ENCODE measurements at places on chromosomes 11 and 22.

- DNase-seq = no peak
Observed at GRCh38 chr11:94152678-94153065, 24.0 kb downstream of the PANX1 start.

GRCh38 chr22:42412744-42413333 is 19.4 kb downstream of the NFAM1 start:
- DNase-seq = no peak

DNA sequence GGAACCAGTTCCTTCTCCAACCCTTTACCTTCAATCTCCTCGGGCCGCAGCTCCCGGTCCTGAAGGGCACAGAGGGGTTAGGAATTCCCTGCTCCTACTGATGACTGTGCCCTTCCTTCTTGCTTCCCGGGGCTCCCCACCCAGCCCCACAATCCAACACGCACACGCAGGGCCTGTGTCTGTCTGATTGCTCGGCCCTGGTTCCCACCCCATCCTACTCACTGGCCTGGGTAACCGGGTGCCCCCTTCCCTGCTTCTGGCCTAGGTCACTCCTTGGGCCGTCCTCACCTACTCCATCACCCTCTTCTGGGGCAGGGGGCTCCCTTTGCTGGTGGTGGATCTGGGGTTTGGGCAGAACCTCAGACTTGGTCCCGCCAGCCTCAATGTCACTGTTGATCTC is 1.3 kb downstream of the CABP2 start:
- DNase-seq = no peak

GRCh38 chr22:45538281-45538680 is 35.6 kb downstream of the FBLN1 start:
- no peak for DNase-seq

GRCh38 chr11:64353715-64354506 is 5.1 kb upstream of the RPS6KA4 start:
- DNase-seq = no peak

- DNase-seq = no peak
Observed at GRCh38 chr22:38921120-38921519, 36.3 kb upstream of the APOBEC3A start.

DNA sequence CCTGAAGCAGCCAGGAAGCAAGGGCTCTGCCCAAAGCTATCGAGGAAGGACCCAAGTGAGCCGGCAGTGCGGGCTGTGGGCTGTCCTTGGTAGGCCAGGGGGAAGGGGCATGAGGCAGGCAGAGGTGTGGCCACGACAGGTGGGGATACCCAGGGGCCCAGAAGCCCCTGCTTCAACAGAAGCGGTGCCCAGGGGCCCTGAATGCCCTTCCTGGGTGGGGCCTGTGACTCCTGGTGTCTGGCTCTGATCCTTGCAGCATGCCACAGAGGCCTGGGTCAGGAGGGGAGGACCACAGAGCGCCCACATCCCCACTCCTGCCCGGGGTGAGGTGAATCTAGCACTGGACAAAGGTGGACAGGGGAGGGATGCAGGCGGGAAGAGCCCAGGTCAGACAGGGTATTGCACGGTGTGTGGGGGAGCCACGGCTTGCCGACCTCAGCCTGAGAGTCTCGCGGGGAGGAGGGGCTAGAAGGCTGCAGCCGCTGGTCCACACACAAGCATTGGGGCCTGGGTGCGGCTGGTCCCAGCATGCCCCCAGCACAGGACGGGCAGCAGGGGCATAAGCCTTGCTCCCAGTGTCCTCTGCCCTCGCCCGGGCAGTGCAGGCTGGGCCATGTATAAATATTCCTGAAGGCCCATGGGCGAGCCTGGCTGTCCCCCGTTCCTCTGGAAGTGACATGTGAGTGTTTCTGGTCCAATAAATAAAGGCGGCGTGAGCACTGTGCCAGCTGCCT is 19.0 kb downstream of the MAFF start:
- DNase-seq = no peak

DNA sequence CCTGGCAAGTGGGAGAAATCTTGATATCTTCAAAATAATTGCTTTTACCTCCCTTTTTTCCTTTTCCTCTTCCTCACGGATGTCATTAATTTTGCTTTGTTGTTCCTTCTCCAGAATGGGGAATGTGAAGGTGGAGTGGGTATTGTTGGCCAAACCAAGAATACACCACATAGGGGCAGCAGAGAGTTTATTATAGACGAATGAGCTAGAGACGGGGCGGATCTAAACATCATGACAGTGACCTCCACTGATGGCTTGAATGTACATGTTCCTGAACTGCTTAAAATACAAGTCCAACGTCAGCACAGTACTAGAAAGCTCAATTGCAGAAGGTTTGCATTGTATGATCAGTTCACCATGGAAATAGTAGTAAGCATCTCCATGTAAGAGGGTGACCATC is 122.3 kb upstream of the SNX19 start:
- no peak for DNase-seq

- no peak for DNase-seq
Observed at GRCh38 chr11:64577202-64577601, 13.8 kb upstream of the SLC22A12 start.

DNA sequence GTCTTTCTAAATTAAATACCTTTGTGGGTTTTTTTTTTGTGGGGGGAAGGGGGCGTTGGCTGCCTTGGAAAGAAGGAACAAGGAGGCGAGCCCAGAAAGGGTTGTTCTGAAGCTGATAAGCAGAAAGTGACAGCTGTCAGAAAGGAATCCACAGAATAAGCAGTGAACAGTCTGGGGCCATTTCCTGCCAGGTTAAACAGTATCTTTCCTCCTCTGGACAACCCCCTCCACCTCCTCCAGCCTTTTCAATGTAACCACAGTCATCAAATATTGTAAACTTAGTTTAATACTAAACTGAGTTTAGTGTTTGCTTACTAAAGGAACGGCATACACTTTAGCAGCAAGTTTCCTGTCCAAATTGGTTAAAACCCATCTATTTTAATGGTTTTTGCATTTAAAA is 271.2 kb upstream of the SYN3 start:
- no peak for DNase-seq

DNA sequence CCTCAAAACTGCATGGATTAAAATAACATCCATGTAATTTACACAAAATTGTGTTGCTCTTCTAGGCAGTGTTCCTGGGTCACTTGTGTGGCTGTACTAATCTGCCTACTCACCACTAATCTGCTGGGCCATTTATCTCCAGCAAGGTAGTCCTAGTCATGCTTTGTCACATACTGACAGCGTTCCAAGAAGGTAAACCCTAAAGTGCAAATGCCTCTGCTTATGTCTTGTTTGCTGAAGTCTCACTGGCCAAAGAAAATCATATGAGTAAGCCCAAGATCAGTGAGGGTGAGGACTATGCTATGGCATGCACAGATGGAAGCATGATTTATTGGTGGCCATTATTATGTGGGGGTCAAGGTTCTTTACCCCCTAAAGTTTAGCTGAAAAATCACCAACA is 630.2 kb upstream of the LUZP2 start:
- no peak for DNase-seq

- no peak for DNase-seq
Observed at GRCh38 chr22:44409974-44410316, 88.1 kb downstream of the RTL6 start.

Measured in activated T-cell treated with anti-CD3 and anti-CD28 coated beads for 48 hours (primary cell).